ELF-1 (cell line): ENCODE measurements at places on chromosomes 7 and 10.

- DNase-seq, result no peak
Observed at GRCh38 chr10:89431977-89432376, 17.6 kb downstream of the IFIT5 start.

DNA sequence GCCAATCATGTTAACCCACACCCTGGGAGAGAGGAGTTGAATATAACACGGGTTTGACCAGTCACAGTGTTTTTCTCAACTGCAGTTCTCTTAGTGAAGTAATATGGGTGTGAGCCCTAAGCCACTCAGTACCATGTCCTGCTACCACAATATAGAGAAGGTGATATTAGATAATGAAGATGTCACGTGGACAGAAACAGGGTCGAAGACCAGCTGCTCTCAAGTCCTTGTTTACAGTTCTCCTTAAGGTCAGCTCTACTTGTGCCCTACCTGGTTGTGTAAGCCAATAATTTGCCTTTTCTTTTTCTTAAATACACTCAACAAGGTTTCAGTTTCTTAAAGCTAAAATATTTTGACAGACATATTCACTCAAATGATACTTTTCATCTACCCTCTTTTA is 128.3 kb upstream of the POT1 start:
- DNase-seq, result no peak

GRCh38 chr7:136015638-136016037 is 38.5 kb upstream of the MTPN start:
- no peak for DNase-seq

DNA sequence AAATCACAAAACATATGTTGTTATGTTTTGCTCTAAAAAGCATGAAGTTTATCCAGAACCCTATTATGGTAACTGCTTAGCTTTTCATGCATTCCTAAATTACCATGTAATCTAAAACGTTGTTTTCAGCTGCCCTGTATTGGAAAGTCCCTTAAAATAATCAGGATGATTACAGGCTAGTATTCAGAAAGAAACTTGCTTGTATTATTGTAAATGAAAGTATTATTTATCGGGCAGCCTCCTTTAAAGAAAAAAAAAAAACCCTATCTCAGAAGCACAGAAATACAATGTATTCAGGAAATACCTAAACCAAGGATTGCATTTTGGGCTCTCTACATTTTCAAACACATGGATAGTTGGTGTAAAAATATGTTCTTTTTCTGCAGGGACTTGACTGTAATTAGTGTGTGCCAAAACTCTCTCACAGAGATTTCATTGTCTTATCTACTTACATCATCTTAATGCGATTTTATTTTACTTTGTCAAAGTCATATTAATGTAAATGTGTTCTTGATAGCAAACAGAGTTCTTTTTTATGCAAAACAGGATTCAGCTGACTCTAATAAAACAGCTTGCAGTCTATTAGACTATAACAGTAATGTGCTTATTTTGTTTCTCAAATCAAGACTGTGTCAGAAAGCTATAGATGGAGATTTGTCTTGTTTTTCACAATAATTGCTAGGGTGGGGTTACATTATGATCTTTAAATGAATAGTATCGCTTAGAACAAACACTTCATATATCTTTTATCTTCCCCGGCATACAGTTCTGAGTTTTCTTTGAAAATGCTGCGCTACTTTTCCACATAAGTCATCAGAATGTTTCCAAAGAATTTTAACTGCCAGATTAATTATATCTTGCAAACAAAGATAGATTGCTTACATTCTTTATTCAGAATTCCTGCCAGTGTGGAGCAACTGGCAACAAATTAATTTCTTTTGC is 65.3 kb upstream of the ARID5B start:
- DNase-seq, result no peak

- no peak for DNase-seq
Observed at GRCh38 chr7:37234334-37234733, 214.3 kb downstream of the ELMO1 start.

DNA sequence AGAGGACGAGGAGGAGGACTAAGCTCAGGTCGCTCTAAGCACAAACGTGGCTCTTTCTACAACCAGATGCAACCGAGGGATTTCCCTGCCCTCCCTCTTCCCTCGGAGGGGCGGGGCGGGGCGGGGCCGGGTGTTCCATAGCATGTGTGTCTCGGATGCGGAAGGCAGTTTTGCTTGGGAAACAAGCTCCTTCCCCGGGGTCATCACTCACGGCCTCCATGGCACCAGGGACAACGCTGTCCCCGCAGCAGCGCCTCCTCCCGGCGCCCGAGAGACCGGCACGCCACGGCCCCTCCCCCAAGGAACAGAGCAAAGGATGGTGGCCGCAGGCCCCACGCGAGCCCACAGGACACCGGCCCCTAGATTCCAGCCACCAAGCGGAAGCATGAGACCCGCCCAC is 110.5 kb downstream of the PAXIP1 start:
- peak; percentile 89 for DNase-seq

GRCh38 chr10:6072215-6072934 is 10.2 kb upstream of the IL2RA start:
- no peak for DNase-seq

GRCh38 chr7:52876402-52876801 is 159.0 kb upstream of the POM121L12 start:
- no peak for DNase-seq

DNA sequence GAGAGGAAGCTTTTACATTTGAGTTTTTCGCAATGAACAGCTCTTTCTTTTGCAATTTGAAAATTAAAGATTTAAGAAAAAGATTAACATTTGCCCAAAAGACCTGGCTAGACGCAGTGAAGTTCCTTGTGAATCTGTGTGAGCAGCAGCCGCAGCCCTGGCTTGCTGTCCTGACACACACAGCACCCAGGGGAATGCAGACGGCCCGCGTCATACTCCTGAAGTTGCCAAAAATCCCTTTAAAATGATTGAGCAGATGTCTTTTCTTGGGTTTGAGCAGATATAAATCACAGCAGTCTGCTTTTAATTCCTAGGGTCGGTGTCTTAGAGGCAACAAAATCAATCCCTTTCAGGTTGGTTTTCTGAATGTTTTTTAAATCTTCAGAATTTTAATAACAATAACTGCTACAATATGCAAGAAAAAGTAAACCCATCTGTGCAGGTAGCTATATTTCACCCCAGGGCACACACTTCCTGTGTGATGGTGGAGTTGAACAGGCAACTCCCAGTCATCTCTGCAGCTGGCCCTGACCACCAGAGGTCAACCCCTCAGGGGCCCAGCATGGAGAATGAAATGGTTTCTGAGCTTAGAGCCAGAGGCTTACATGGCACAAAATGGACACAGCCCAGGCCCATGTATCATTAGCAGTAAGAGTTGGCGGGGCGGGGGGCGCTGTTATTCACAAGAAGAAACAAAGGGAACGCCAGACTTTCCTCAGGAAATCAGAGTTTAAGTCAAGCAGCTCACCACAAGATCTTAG is 32.2 kb upstream of the TRIL start:
- peak; percentile 54 for DNase-seq

GRCh38 chr7:127039541-127039940 is 213.2 kb downstream of the GRM8 start:
- DNase-seq, result no peak

DNA sequence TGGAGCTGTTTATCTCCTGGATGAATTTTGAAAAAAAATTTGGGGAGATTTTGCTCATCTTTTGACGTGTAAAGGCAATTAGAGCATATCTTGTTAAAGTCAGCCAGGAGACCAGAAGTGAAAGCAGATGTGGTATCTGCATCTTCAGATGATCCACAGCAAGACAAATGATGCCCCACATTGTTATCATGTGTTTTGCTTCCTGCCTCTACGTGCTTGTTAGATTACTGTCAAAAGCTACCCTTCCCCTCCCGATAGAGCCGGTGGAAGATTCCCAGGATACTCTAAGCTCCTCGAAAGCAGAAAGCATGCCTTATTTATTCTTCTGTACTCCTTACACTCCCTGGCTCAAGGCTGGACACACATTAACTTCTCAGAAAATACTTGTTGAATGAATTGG is 12.9 kb downstream of the COL17A1 start:
- DNase-seq, result no peak

DNA sequence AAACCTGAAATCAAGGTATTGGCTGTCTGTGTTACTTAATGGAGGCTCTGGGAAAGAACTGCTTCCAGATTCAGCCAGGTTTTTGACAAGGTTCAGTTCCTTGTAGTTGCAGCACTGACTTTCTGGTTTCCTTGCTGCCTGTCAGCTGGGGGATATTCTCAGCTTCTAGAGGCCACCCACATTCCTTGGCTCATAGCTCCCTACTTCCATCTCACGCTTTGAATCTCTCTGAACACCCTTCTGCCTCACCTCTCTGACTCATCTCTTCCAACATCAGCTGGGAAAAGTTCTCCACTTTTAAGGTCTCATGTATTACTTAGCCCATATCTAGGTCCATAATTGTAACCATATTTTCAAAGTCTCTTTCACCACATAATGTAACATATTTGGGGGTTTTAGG is 22.9 kb upstream of the GPR22 start:
- no peak for DNase-seq

DNA sequence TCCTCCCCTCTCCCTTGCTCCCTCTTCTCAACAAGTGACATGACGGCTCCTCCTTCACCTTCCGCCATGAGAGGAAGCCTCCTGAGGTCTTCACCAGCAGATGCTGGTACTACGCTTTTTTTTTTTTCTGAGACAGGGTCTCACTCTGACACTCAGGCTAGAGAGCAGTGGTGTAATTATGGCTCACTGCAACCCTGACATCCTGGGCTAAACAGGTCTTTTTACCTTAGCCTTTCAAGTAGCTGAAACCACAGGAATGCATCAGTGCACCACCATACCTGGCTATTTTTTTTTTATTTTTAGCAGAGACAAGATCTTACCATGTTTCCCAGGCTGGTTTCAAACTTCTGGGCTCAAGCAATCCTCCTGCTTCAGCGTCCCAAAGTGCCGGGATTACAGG is 43.6 kb downstream of the MDH2 start:
- DNase-seq, result no peak

- DNase-seq, result no peak
Observed at GRCh38 chr7:43199371-43200160, 87.1 kb downstream of the HECW1 start.

DNA sequence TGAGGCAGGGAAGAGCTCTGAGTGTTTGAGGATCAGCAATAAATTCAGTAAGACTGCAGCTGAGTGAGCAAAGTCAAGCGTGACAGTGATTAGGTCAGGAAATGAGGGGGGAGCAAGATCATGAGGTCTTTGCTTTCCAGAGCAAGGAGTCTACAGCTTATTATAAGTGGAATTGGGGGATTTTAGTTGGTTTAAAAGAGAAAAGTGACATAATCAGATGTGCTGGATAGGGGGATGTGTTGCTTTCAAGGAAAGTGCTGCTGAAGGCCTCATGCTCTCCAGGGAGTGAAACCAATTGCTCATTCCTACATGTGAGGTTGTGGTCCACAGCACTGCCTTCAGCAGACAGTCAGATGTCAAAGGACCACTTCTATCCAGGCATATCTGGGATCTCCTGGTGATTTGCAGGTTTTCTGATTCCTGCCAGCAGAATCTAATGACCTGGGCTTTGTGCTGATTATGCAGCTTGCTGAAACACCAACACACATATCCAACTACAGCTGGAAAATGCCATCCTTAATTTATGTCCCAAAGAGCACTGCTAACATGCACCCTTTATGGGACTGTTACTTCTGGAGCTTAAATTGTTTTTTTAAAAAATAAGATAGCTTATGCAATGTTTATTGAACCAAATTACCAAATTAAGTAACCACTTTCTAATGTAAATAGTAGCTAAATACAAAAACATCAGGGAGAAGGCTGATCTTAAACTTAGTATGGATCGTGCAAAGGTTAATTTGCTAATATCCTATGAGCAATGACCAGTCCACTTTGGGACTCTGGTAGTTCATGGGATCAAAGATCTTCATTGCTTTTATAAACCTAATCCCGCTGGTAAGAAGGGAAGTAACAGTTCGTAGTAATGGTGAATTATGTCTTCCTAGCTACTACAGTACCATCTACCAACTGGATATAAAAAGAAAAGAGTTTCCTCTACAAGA is 607.6 kb downstream of the KCNMA1 start:
- DNase-seq, result no peak

DNA sequence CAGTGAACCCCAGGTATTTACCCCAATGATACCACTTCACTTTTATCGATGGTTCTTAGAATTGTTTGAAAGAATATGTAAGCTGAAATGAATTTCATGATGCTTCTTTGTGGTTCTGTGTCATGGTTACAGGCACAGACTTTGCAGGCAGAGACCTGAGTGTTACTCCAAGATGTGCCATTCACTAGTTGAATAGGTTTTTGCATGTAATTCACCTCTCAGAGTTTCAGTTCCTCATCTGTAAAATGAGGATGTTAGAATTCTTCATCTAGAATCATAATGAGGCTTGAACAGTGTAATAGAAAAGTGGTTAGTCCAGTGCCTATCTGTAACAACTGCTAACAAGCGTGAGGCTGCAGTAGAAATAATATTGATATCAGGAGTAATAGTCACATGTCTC is 54.6 kb downstream of the VSTM2A start:
- no peak for DNase-seq

GRCh38 chr7:100894860-100895700 is 608 bp downstream of the ACHE start:
- DNase-seq, result peak; percentile 85

DNA sequence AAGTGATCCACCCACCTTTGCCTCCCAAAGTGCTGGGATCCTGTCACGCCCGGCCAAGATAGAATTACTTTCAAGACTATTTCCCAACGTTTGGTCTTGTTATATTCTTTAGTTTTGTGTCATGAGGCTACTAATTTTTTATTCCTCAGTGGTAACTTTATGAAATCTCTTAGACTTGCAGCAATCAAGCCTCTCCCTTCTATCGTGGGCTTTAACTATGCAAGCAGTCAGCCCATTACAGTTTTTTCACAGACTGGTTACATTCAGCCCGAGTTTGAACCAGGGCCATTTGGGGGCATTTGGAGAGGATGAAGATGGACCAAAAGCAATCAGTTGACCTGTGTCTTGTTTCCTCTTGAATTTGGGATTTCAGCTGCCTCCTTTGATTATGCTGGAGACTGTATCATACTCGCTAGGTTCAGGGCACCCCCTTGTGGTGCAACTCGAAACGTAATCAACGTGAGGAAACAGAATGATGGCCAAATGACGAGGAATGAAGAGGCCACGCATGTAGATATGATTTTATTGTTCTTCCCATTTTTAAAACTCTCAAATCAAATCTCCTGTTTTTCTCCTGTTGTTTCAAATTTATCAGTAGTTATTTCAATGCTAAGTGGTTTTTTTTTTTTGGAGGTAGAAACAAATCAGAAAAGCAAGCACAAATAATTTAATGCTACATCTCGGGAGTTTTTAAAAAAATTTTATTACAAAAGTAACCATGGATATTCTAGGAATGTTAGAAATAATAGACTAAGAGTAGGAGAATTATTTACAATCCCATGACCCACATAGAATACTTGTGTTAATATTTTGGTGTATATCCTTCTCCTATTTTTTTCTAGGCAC is 151.6 kb downstream of the KIAA1217 start:
- peak; percentile 66 for DNase-seq

DNA sequence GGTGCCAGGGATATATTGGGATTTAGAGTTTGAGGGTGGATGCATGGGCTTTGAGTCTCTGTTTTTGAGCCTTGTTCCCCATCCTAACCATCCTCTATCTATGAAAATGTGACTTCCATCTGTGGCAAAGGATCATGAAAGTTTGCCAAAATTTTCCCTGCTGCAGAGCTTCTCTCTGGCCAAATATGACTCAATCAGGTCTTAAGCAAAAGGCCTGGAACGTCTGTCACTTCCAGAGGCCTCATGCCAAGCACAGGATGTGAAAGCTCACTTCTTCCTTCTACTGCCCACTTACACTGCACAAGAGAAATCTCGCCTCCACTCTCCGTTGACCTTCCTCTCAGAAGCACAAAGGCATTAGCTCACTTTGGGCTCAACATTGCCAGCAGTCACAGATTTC is 696.9 kb upstream of the NRP1 start:
- no peak for DNase-seq

GRCh38 chr10:43037440-43037839 is 39.4 kb upstream of the RET start:
- no peak for DNase-seq
